ENCODE measurements at places on chromosomes 6 and 20.
A peak's percentile ranks its signal among the peaks of the same experiment; 100 is the strongest.

GRCh38 chr6:105384004-105384403 is 18.9 kb downstream of the PREP start:
- DNase-seq, result no peak

DNA sequence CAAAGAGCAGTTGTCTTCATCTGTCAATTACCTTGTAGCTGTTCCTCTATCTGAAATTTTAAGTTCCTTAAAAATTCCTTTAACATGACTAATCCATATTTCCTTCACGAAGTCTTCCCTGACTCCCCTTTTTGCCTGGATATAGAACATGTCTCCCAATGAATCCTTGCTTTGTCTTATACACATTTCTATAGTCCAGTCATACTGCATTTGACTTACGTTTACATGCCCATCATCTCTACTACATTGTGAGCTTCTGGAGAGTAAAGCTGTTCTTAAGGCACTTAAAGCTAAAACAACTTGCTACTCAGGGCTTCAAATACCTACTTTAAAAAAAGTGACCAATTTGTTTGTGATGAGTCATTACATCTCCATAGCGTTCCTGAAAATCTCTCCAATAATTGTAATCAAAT is 4.9 kb downstream of the REV3L start:
- no peak for DNase-seq

- DNase-seq, result no peak
Measured at GRCh38 chr6:139919107-139920026, 544.9 kb upstream of the CITED2 start.

- no peak for DNase-seq
Measured at GRCh38 chr6:165910184-165910966, 247.3 kb upstream of the PDE10A start.

DNA sequence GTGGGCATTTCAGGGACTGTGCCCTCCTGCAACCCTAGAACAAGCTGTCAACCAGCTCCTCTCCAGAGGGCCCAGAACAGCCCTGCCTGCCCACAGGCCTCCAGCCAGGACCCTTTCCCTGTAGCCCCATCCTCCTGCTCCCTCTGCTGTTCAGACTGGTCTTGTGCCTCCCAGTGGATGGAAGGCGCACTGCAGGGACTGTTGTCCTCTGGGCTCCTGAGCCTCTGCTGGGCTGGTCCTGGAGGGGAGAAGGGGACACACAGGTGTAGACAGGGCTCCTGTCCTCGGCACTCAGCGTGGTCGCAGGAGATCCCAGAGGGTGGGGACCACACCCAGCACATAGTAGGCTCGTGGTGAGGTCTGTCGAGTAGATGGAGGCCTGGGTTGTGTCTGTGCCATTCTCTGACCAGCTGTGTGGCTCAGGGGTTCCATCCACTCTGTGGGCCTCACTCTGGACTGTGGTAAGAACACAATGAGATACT is 11.5 kb downstream of the ITPR3 start:
- DNase-seq, result peak; percentile 93

DNA sequence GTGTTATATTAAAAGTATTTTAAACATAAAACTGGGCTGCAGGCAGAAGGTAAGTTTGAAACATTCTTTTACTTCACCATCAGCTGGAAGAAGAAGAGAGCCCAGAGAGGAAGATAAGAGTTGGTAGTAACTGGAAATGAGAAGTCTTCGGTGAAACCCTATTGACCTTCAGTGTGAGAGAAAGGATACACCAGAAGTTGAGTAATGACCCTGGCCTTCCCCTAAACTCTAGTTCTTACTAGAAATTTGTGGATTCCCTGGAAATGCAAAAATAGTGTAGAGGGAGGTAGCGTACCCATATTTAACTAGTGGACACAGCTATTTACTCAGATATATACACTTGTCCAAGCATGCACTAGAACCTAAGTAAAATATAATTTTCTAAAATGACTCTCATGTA is 8.0 kb upstream of the EPM2A start:
- no peak for DNase-seq

GRCh38 chr6:5695260-5696245 is 311.2 kb downstream of the NRN1 start:
- no peak for DNase-seq

- no peak for DNase-seq
Measured at GRCh38 chr6:2192976-2193375, 52.4 kb downstream of the GMDS start.

- no peak for DNase-seq
Measured at GRCh38 chr6:78861509-78861908, 5.8 kb upstream of the IRAK1BP1 start.
